Stimulated activated CD4-positive, alpha-beta T cell treated with anti-CD3 and anti-CD28 coated beads, Interleukin-2, amount 100 ng/mL, for 24 hours (primary cell): ENCODE measurements at places on chromosomes 3 and 15.

- DNase-seq = no peak
Measured at GRCh38 chr15:65632780-65633375, 11.1 kb downstream of the SLC24A1 start.

DNA sequence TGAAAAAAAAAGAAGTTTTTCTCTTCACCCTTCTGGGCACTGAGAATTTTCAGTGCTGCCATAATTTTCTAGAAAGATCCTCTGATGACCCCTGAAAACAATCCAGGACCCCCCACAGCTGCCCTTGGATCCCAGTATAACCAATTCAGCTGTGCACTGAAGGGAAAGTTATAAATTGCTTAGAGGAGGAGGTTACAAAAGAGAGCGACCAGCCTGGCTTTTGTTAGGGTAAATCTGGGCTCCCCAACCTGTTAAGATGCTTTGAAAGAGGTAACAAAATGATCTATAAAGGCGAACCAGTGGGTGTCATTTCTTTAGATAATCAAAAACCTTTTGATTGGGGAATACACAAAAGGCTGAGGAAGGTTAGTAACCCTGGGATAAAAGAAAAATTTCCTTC, 407.9 kb upstream of the ATP11B start:
- DNase-seq = no peak

DNA sequence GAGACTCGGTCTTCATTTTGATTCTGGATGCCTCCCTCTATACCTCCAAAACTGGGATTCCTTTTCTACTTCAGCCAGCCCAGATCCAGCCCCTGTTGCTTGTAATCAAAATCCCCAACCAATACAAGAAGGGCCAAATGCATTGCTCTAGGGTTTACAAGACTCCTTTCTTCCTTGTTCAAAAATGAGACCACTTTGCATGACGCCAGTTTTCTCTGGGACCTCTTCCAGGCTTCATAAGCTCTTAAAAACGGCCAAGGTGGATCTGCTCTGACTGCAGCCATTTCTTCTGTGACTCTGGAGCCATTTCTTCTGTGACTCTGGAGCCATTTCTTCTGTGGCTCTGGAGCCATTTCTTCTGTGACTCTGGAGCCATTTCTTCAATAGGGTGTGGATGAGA, 71.9 kb downstream of the ADAMTS17 start:
- no peak for DNase-seq

DNA sequence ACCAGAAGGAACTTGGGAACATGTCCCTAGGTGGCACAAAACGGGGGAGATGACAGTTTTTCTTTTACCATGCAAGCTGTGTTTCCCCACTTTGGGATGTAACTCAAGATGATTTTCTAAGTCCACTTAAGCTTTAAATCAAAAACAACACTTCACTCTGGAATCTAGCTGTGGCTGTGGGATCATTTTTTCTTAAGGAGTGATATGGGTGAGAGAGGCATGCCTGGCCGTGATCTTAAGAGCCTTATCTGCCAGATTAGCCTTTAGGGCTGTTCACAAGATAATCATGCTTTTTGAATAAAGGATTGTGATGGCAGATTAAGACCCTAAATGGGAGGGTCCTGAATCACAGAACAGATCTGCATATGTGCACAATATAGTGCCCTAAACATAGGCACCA, 384.8 kb upstream of the SEMA6D start:
- DNase-seq = no peak

DNA sequence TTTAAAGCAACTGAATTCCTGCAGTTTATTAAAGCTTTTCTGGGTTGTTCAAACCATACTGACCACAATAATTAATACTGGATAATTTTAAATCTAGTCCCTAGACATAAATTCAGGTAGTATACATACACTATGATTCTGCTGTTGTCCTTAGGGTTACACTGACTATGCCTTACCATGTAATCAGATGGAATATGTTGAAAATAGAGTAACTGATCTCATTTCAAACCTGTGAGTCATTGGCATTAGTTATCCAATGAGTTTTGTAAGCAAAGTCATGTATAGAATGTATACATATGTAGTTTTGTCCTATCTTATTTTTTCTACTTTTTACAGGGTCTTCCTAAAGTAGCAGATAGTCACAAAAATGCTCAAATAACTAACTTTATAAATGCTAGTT, 517.1 kb upstream of the CCDC54 start:
- no peak for DNase-seq

DNA sequence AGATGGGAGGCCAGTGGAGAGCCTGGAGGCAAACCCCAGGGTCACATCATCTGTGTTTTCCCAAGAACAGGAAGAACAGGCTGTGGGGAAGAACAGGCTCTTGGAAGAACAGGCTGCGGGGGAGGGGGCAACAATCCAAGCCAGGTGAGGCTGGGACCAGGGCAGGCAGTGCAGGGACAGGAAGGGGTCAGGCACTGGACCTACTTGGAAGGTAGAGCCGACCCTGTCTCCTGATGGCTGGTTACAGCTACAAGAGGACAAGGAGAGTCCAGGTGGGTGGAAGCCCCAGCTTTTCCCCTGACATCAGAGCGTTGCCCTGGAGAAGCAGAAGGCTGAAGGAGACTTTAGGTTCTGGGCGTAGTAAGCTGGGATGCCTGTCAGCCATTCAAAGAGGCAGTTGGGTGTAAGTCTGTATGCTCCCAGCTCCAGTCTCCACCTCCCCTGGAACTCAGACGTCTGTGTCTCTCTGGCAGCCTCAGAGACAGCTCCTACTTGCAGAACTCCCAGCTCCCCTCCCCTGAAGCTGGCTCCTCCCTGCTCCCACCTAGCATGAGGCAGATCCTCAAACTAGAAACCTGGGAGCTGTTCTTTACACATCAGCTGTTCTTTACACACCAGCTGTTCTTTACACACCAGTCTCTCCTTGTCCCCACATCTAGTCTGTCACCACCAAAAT, 130.9 kb downstream of the DNAJB8 start:
- DNase-seq = no peak

GRCh38 chr3:106288781-106289180, 420.0 kb upstream of the CBLB start:
- no peak for DNase-seq

- no peak for DNase-seq
Measured at GRCh38 chr3:111607240-111607920, 12.2 kb upstream of the ZBED2 start.
